LHCN-M2 (cell line): ENCODE measurements at places on chromosomes 13 and 19. TPM values are rescaled to one million over a fixed set of nuclear protein-coding genes. Genes with fewer than 3 reads are reported as not detected.

- DNase-seq = no peak
Measured at GRCh38 chr13:49108196-49108595, 111.9 kb upstream of the MLNR start.

GRCh38 chr13:109088624-109088917 lies 459.2 kb downstream of the MYO16 start:
- DNase-seq = no peak

GRCh38 chr19:16895467-16896145 lies 6.8 kb downstream of the F2RL3 start:
- peak; percentile 16 for DNase-seq

- DNase-seq = no peak
Measured at GRCh38 chr19:45629704-45630103, 9.5 kb downstream of the EML2 start.

- no peak for DNase-seq
Measured at GRCh38 chr13:79246578-79246949, 159.5 kb downstream of the RBM26 start.

DNA sequence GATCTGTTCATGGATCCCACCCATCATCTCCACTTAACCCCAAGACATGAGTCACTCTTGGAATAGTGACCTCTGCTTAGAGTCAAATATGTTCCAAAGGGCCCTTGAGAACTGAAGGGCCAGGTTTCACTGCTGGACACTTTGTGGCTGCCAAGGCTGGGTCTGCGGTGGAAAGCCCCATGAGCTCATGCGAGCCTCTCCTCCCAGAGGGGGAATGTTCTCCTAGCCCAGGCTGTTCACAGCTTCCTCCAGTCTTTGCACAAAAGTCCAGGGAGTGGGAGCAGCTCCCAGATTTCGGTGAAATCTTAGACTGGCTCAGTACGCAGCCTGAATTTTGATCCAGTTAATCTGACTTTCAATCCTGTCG lies 732 bp upstream of the DCLK1 start:
- peak; percentile 40 for DNase-seq

- peak; percentile 75 for DNase-seq
Measured at GRCh38 chr13:77507931-77508776, 27.4 kb upstream of the SCEL start.

- DNase-seq = no peak
Measured at GRCh38 chr13:106570299-106570852, 2.4 kb upstream of the ARGLU1 start.

- DNase-seq = peak; percentile 1
Measured at GRCh38 chr13:83975655-83976165, 93.4 kb upstream of the SLITRK1 start.

- DNase-seq = no peak
Measured at GRCh38 chr13:75879656-75880055, 243.5 kb downstream of the LMO7 start.

DNA sequence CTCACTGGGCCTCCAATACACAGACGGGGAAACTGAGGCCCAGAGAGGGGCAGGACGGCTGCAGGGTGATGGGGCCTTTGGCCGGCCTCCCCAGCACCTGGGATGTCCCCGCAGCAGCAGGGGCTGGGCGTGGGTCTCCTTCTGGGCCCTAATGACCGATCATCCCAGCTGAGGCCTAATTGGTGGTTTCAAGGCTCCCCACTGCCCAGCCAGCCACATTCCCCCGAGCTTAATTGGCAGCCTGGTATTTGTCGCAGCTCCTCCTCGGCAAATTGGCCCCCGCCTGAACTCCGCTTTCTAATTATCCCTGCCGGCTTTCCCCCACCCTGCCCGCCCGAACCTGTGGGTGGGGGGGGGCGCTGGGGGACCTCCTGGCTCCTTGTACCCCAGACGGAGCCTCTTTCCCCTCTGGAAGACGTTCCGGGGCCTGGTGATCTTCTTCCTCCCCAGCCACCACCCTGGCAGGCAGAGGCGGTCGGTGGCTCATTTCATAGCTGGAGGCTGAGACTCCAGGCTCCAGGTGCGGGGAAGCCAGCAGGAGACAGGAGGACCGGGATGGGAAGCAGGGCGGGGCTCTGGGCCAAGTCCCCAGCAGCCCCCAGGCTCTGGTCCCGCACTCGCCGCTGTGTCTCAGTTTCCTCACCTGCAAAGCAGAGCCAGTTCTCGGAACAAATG lies 27.2 kb upstream of the WDR18 start:
- DNase-seq = no peak

GRCh38 chr13:75908141-75908540 lies 272.0 kb downstream of the LMO7 start:
- no peak for DNase-seq

DNA sequence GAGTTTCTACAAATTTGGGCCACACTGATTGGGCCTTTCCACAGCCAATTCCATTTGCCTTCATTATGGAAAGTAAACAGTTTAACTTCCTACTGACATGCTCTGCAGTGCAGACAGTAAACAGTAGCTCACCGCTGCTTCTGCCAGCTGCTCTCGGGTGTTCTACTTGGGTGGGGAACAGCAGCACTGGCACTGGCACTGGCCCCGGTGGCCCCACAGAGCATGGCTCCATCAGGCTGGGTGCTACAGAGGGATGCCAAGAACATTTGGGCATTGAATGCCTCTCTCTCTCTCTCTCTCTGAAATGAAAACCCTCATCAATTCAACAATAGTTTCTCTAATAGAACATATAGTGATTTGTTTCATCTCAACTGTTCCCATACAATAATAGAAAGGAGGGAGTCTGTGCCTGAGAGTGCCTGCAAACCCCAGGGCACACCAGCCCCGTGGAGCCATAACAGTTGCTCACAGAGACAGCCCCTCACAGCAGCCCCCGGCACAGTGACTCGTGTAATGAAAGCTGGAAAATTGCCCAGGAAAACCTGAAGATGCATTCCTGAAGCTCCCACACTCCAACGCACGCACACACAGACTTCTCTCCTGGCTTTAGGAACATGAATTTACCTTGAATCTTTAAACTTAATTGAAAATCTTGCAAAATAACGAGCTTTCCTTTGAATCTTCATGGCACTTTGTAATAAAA lies 38.2 kb upstream of the GJB6 start:
- no peak for DNase-seq

Gene PRSS57
- not detected in 2 replicates for total RNA-seq

Gene GRK1
- not detected in 2 replicates for total RNA-seq

Gene KISS1R
- not detected in 2 replicates for total RNA-seq

Gene ZNF99
- under 0.01 TPM in 1 of 2 replicates, not detected in the other for total RNA-seq

Gene FFAR2
- not detected in 2 replicates for total RNA-seq

Gene RNF225
- 0.29 TPM in 1 of 2 replicates, not detected in the other for total RNA-seq

Gene CGB1
- total RNA-seq = not detected in 2 replicates
